Stimulated activated CD4-positive, alpha-beta T cell treated with anti-CD3 and anti-CD28 coated beads, Interleukin-15, amount 100 ng/mL, for 48 hours (primary cell): ENCODE measurements at places on chromosomes 5 and 9.

DNA sequence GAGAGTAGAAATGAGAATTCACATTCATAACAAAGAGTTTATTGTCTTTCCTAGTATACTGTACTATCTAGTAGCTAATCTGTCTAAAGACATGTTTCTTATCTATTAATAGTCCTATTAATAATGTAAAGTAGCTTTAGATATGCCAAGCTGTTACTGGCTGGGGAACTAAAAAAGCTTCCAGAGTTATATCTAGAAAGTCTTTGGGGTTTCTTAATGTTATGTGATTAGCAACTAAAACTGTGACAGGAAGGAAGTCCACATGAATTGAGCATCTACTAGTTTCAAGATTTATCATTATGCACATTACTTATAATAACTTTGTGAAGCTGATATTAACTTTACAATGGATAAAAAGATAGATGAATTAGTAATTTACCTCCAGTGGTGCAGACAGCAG, 122.7 kb upstream of the CDKN2B start:
- DNase-seq = no peak

DNA sequence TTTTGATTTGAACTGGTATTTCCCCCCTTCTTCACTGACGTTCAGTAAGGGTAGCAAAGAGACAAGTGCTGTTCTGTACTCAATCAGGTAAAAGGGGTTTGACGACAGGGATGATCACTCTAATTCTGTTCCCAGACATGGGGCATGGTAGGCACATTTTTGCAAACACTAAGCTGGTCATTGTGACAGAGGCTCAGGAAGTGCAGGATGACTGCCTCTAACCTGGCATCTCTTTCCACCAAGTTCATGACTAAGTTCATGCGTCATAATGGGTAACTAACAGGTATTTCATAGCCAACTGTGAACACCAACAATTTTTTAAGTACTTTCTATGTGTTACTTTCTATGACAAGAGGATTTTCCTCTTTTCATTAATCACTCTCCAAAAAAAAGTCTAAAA, 166.5 kb downstream of the MAPKAP1 start:
- DNase-seq = no peak

DNA sequence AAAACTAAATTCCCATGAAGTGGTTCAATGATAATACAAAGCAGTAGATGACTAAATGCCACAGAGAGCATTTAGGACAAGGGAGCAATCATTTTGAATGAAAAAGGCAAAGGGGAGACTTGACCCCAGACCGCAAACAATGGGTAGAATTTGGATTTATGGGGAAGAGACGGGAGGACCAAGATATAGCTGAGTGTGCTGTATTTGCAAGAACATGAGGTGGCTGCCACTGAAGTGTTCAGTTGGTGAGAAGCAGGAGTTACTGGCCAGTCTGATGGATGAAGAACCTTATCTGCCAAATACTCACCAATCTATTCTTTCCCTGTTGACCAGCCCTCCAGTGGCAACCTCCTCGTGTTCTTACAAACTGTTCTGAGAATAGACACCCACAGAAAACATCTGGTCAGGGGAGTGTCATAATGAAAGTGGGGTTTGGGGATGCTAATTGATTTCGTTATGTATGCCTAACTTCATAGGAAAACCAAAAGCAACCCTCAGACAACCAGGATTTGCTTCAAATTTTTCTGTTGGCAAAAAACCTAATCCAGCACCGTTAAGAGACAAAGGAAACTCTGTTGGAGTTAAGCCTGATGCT, 19.8 kb downstream of the TDRD7 start:
- no peak for DNase-seq

DNA sequence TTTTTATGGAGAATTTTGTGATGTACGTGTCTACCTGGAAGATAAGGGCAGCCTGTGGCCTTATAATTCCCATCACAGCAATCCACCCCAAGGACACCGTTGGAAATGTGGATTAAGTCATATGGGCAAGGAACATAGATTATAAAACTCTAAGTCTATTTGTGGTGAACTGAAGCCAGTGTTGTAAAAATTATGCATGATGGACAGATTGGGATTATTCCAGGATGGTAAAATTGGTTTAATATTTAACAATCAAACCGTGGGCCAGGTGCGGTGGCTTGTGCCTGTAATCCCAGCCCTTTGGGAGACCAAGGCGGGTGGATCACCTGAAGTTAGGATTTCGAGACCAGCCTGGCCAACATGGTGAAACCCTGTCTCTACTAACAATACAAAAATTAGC, 12.9 kb upstream of the SLC6A19 start:
- no peak for DNase-seq

GRCh38 chr5:16558984-16559629, 57.7 kb downstream of the RETREG1 start:
- DNase-seq = no peak

DNA sequence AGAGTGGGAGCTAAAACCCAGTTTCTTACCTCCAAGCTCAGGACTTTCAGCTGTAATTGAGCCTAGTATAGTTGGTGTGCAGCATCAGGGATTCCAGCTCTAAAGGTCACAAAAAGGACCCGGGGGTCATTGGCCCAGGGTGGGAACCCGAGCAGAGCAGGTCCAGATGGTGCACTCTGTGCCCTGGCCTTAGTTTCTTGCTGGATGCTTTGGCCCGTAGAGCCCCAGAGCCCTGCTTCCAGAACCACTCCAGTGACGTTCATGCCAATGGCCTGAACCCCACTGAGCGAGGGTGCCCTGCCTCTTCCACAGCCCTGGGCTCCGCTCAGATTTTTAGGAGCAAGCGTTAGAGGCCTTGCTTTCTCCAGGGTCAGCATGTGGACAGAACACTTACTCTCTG, 8.2 kb downstream of the SLC22A5 start:
- no peak for DNase-seq
